SJCRH30 (cell line): ENCODE measurements at places on chromosomes 16 and 17.
A peak's percentile ranks its signal among the peaks of the same experiment; 100 is the strongest.

GRCh38 chr16:78596996-78597422 is 497.6 kb downstream of the WWOX start:
- no peak overlapping the region for H3K27ac ChIP-seq
- no peaks in the 10 kb centered on the region for H3K36me3 ChIP-seq
- no peaks in the 10 kb centered on the region for H3K4me1 ChIP-seq
- H3K27me3 ChIP-seq: no peaks in the 10 kb centered on the region
- DNase-seq: no peak
- no peak overlapping the region for H3K4me3 ChIP-seq

DNA sequence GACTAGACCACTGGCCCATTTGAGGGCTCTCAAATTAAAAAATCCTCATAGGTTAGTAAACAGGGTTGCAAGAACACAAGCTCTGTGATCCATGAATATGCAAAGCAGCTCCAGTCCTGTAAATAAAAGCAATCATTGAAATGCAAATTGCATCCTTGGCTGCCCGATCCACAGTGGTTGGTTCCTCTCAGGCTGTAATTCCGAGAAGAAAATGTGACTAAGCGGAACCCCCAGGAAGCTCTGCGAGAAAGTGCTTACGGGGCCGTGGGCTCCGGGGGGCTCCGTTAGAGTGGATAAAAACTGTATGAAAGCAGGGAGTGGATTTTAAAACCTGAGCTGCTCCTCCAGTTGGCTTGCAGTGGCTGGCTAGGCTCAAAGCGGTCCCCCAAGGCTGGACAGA is 2.5 kb downstream of the GPRC5B start:
- H3K27ac ChIP-seq: peak overlapping the region; percentile 66
- no peaks in the 10 kb centered on the region for H3K27me3 ChIP-seq
- H3K4me3 ChIP-seq: peak overlapping the region; percentile 62
- DNase-seq: no peak

DNA sequence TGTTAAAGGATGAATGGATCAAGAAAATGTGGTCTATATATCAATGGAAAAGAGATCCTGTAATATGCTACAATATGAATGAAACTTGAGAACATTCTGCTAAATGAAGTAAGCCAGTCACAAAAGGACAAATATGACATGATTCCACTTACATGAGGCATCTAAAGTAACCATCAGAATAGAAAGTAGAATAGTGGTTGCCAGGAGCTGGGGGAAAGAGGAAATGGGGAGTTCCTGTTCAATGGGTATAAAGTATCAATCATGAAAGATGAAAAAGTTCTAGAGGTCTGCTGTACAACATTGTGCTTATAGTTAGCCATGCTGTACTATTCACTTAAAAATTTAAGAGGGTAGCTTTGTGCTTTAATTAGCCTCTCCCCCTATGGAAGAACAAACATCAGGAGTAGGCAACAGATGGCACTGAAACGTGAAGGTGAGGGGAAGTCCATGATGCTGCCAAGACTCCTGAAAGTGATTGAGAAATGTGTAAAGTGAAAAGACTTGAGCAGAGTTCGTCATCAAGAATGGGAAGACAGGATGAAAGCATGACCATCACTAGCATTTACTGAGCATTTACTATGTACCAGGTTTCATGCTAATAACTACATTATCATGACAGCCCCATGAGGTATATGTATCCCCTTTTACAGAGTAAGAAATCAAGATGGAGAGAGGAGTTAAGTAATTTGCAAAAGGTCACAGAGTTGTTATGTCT is 167.2 kb downstream of the CYB561 start:
- H3K27me3 ChIP-seq: no peaks in the 10 kb centered on the region
- peaks cover 24% of the 10 kb centered on the region for H3K4me1 ChIP-seq

DNA sequence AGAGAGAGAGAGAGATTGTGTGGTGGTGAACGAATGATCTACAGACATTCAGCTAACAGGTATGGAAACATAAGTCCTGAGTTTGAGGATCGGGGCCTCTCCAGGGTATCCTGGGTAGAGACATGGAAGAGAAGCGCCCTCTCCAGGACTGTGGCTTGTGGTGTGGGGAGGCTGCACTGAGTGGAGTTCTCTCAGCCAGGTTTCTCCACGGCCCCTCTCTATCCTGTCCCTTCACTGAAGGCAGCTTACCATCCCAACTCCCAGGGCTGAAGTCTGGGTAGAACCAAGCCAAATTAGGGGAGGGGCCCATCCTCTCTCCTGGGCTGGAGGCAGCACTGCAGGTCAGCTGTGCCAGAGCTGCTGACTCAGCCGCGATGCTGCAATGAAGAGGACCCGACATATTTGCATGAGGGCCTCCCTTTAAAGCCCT is 6.2 kb downstream of the C1QL1 start:
- no peak overlapping the region for H3K27ac ChIP-seq
- H3K36me3 ChIP-seq: no peaks in the 10 kb centered on the region
- H3K27me3 ChIP-seq: peaks cover 20% of the 10 kb centered on the region
- no peaks in the 10 kb centered on the region for H3K4me1 ChIP-seq

DNA sequence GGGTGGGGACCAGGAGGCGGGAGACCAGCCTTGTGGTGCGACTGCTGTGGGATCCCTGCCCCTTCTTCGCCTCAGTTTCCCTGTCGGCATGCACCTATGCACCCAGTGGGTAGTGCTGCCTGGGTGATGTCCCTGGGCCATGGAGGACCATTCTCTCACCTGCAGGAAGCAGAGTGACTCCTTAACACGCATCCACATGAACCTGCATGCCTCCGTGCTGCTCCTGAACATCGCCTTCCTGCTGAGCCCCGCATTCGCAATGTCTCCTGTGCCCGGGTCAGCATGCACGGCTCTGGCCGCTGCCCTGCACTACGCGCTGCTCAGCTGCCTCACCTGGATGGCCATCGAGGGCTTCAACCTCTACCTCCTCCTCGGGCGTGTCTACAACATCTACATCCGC is 25.2 kb downstream of the ADGRG5 start:
- H3K27ac ChIP-seq: no peak overlapping the region
- no peak for DNase-seq
- H3K36me3 ChIP-seq: no peaks in the 10 kb centered on the region
- no peaks in the 10 kb centered on the region for H3K4me1 ChIP-seq
- no peak overlapping the region for H3K4me3 ChIP-seq
- H3K27me3 ChIP-seq: peaks cover 7% of the 10 kb centered on the region; the same call in 1 of the 2 replicates
